ENCODE measurements at places on chromosomes 4 and X. TPM values are rescaled to one million over a fixed set of nuclear protein-coding genes. Genes with fewer than 3 reads are reported as not detected.

MYOZ2 gene
- 0.43 TPM for total RNA-seq

SYN1 gene
- total RNA-seq, result 0.32 TPM

LANCL3 gene
- total RNA-seq, result 0.32 TPM

PNCK gene
- 0.32 TPM for total RNA-seq

GNRHR gene
- total RNA-seq, result not detected

DNA sequence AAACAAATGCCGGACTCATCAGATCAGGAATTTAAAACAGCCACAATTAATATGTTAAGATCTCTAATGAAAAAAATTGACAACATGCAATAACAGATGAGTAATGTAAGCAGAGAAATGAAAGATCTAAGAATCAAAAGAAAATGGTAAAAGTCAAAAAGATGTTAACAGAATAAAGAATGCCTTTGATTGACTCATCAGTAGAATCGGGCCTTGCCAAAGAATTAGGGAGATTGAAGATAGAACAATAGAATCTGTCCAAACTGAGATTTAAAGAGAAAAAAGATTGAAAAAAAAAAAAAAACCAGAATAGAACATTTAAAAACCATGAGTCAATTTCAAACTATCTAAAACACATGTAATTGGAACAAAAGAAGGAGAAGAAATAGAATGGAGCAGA is 25.9 kb upstream of the GUCY1A1 start:
- DNase-seq, result no peak

DNA sequence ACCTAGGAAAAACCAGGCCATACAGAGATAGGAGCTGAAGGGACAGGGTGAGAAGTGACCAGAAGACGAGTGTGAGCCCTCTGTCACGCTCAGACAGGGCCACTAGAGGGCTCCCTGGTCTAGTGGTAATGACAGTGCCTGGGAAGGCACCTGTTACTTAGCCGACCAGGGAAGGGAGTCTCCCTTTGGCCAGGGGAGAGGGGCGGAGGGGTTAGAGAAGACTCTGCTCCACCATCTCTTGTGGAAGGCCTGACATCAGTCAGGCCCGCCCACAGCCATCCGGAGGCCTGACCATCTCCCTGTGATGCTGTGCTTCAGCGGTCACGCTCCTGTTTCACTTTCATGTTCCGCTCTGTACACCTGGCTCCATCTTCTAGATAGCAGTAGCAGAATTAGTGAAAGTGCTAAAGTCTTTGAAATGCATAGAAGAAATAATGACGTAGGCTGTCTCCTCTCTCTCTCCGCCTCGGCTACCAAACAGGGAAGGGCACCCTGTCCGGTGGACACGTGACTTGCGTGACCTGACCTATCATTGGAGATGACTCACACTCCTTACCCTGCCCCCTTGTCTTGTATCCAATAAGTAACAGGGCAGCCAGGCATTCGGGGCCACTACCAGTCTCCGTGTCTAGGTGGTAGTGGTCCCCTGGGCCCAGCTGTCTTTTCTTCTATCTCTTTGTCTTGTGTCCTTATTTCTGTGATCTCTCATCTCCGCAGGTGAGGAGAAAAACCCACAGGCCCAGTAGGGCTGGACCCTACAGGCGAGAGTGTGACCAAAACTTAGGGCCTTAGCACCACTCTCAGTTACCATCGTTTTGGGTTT is 26.7 kb downstream of the HTT-AS start:
- peak; percentile 56 for DNase-seq

GRCh38 chr4:3145234-3145924 is 70.9 kb downstream of the HTT start:
- DNase-seq, result peak; percentile 22

- DNase-seq, result no peak
Observed at GRCh38 chr4:122663814-122664610, 43.1 kb upstream of the IL21 start.

DNA sequence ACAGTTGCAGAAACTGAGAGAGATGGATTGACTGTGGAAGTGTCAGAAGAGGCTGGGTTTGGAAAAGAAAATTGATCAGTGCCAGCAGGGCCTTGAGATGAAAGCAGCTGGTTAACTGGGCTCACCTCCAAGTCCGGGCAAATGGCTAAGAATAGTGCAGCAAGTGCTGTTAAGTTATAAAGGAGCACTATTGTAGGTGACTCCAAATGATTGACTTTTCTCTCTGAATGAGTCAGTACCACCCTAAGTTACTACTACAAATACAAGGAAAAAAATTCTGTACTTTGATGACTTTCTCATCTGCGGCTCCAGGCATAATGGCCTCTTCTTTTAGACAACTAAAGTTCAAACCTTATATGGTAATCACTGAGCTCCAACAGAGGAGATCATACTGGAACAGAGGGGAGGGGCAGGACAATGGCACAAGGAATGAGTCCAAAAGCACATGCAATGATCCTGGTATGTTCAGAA is 733.4 kb upstream of the INTU start:
- peak; percentile 28 for DNase-seq

DNA sequence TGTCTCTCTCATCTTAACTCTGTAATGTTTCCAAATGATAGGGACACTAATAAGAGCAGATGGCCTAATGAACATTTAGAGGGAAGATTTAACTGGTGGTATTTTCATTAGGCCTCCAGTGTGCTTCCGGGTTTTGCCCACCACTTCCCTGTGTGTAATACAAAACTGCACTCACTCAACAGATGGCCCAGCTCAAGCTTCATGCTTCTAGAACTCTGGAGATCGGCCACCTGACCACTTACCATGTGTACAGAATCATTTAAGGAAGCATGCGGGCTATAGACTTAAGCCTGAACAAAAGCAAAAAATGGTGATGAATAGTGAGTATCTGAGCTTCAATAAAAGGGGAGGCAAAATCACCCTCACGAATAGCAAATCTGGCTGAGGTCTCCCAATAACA is 89.3 kb downstream of the SH2D1A start:
- DNase-seq, result no peak

DNA sequence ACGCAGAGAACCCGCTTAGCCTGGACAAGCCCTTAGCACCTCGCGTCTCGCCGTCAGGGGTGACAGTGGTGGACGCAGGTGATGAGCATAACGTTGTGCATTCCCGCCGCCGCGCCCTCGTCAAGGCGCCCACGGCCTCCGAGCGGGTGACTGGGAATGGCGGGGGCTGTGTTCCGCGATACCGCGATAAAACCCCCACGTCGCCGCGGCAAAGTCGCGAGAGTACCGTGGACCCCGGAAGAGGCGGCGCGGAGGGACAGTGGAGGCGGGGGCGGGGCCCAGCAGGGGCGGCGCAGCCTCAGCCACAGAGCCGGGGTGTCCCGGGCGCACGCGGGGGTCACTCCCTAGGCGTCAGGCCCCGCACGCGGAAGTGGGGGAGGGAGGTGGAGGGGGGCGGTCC is 53.8 kb downstream of the ZFYVE28 start:
- peak; percentile 54 for DNase-seq

DNA sequence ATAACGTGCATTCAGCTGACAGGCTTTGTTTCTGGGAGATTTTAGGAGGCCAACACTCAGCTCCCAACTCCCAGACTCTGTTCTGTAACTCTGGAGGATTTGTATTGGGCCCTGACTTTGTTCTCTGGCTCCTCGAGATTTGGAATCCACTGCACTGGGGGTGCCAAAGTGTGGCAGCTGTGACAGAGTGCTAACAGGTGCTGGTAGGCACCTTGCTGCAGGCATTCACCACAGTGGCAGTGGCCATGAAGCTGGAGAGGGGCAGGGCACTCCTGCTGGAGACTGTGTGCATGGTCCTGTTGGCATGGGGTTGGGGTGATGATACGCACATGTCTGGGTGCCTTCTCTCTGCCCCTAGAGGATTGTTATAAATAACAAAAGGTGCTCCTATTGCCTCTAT is 1094.9 kb upstream of the SLIT2 start:
- DNase-seq, result no peak

DNA sequence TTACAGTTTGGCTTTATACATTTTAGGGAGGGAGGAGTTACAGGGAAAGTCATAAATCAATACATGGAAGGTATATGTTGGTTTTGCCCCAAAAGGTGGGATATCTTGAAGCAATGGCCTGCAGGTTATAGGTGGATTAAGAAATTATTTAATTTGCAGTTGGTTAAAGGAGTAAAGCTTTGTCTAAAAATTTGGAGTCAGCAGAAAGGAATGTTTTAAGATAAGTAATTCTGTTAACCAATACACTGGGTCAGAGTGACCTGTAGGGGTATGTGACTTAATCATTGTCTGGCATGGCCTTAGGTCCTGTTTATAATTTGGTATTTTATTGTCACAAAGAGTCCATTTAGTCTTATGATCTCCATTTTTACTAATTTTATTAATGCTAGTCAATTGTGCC is 115.0 kb downstream of the AGTR2 start:
- DNase-seq, result no peak

- DNase-seq, result no peak
Observed at GRCh38 chr4:152704788-152705187, 25.0 kb upstream of the TMEM154 start.

DNA sequence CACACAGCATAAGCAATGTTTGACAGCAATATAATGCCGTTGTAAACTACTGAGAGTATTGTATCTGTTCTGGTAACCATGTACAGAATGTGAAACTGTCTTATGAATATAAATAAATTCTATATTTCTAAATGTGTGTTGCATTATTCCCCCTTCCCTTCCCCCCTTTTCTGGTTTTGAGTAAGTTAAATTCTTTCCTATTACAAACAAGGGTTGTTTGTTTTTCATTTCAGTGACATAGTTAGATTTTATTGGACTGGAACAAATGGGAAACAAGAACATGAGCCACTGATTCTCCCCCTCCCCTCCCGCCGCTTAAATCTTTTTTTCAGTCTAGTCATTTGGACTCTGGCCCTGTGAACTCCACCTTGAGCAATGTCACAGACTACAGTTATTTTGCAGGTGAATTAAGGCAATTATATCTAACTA is 69.8 kb downstream of the GPAT3 start:
- peak; percentile 64 for DNase-seq

- DNase-seq, result no peak
Observed at GRCh38 chrX:56385336-56385735, 153.2 kb downstream of the KLF8 start.

GRCh38 chr4:71404049-71404448 is 65.2 kb downstream of the SLC4A4 start:
- no peak for DNase-seq

- DNase-seq, result no peak
Observed at GRCh38 chr4:22237155-22237751, 278.6 kb downstream of the ADGRA3 start.

DNA sequence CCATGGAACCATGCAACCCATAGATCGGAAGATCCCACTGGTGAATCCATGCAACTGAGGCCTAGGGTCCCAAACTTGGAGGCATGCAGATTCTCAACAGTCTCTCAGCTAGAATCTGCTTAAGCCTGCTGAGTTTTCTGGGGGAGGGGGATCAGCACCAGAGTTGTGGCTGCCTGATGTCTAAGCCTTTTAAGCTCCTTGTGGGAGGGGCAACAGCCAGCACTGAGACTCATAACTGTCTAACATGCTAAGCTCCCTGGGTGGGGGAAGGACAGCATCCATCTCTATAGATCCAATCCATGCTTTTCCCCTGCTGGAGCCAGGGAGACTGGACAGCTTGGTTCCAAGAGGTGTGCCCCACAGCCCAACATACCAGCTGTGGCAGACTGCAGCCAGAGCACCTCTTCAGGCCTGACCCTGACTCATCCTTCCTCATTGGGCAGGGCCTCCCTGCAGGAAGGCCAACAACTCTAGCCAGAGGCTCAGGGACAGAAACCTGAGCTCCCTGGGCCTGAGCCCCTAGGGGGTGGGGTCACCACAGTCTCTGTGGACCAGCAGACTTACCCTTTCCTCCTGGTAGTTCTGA is 300.1 kb upstream of the SLC7A11 start:
- DNase-seq, result no peak

- peak; percentile 38 for DNase-seq
Observed at GRCh38 chrX:37060999-37061398, 52.8 kb downstream of the FAM47C start.

DNA sequence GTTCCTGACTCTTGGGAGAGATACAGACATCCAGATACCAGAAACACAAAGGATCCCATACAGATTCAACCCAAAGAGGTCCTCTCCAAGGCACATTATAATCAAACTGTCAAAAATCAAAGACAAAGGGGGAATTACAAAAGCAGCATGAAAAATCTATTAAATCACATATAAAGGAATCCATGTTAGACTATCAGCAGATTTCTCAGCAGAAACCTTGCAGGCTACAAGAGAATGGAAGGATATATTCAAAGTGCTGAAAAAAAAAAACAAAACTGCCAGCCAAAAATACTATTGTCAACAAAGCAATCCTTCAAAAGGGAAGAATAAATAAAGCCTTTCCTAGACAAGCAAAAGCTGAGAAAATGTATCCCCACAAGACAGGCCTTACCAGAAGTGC is 14.8 kb upstream of the ADGRL3 start:
- no peak for DNase-seq

DNA sequence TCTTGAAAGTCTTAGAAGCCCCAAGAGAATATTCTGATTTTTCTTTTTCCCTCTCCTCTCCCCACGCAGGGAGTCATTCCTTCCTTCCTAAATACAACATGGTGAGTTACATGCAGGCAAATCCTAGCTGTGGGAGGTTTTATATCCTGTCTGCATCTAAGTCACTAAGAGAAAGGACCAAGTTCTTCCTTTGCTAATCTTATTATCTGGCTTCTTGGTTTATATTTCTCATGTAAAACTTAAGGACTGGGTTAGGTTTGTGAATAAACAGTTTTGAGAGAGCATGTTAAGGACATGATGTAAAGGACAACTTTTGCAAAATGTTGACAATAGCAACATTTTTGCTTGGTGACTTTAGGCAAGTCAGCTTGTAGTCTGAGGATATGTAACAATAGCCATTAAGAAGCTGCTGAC is 5.1 kb upstream of the CXCL9 start:
- DNase-seq, result peak; percentile 60

DNA sequence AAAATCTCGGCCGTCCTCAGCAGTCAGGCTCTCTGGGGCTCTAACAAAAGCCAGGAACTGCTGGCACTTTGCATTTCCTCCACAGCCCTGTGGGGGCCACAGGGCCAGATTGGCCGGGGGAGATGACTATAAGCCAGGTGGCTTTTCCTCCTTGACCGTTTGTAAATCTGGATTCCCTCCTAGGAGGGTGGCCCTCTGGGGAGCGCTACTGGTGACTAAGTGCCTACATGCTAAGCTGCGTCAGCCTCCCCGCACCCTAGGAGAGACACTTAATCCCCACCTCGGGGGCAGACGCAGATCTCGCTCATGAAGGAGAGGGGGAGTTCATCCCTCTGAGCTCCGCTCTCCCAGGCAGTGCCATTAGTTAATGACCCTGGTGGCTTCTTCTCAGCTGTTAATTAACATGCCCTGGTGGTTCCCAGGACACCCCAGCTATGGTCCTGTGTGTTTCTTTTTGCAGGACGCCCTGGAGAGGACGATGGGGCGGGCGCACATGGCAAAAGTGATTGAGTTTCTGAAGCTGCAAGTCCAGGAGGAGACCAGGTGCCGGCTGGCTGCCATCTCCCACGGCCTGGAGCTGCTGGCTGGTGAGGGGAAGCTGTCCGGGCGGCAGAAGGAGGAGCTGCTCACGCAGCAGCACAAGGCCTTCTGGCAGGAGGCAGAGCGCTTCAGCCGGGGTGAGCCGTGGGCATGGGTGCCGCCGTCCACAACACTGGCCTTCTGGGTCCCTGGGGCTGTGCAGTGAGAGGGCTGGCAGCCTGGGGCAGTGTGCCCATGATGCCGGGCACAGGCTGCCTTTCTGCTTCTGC is 41.6 kb downstream of the EVC start:
- peak; percentile 80 for DNase-seq

Measured in fibroblast of villous mesenchyme (primary cell).